A172 (cell line): ENCODE measurements at places on chromosomes 16 and 17. TPM values are rescaled to one million over a fixed set of nuclear protein-coding genes. Genes with fewer than 3 reads are reported as not detected.

- DNase-seq: no peak
These were observed 18.4 kb downstream of the FA2H start for GRCh38 chr16:74756203-74756602.

- no peak for DNase-seq
These were observed 43.2 kb upstream of the PVALEF start for GRCh38 chr17:81121841-81122733.

RAB40B gene
- 9.9 and 15.0 TPM in 2 replicates for total RNA-seq

DNA sequence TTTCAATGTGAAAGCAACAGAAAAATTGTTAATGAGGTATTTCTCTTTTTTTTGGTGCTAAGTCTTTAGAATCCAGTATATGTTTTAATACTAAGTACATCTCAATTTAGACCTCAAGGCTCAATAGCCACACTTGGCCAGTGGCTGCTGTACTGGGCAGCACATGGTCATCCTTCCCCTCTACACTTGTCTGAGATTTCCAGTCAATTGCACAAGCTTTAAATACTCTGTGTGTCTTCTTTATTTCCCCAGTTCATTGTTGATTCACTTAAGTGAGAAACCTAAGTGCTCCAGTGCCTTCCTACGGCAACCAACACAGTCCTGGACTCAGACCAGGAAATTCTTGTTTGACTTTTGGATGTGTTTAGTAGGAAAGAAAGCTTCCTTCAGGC lies 62.2 kb downstream of the TNRC6C start:
- DNase-seq: no peak

DNA sequence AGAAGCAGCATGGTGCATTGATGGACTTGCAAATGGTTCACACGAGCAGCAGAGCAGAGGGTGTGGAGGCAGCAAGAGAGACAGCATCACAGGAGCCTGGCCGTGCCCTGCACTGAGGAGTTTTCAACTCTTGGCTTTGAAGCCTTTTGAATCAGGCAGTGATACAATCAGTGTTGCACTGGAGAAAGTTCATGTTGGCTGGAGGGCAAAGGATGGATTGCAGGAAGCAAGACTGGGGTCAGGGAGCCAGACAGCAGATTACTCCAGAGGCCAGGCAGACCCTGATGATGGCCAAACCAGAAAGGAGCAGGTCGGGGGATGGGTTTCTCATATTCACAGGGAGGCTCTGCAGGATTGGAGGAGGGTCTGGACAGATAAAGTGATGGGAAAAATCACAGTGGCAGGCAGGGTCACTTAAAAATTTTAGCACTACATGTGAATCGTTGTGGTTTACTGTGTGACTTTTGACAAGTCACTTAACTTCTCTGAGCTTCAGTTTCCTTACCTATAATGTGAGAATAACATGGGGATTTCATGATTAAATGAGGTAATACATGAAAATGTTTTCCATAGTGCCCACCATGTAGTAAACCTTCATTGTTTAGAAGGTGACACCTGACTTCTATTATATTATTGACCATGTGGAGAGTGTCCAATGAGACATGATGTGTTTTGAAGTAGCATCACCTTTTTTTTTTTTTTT lies 125.3 kb downstream of the SALL1 start:
- DNase-seq: no peak

CACNG3 gene
- not detected in 2 replicates for total RNA-seq

DNA sequence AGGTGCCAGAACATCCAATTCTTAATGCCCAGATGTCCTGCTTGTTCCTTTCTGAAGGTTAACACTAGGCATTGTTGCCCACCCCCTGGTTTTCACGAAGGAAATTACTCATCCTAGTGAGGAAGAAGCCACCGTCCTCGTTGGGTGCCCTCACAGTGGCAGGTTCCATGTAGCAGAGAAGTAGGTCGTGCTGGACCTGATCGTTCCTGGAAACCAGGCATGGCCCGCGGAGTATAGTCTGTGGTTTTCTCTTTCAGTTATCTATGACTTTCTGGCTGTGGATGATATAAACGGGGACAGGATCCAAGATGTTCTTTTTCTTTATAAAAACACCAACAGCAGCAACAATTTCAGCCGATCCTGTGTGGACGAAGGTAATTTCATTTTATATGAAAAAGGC lies 16.5 kb downstream of the RGS11 start:
- no peak for DNase-seq

- peak; percentile 15 for DNase-seq
These were observed 28.6 kb downstream of the TRPV3 start for GRCh38 chr17:3528880-3529511.

- no peak for DNase-seq
These were observed 469.1 kb downstream of the GRIN2A start for GRCh38 chr16:9713156-9713555.

TNK1 gene
- 0.07 TPM in 1 of 2 replicates, not detected in the other for total RNA-seq

TNFRSF13B gene
- not detected in 2 replicates for total RNA-seq

ZNF668 gene
- total RNA-seq: 31.2 and 35.5 TPM in 2 replicates

HS3ST4 gene
- not detected in 2 replicates for total RNA-seq
